ENCODE measurements at places on chromosomes 5 and 9.

- DNase-seq, result no peak
Observed at GRCh38 chr9:34106110-34106509, 20.4 kb downstream of the DCAF12 start.

GRCh38 chr5:147887026-147887627 lies 8.6 kb downstream of the SCGB3A2 start:
- DNase-seq, result peak; percentile 43

DNA sequence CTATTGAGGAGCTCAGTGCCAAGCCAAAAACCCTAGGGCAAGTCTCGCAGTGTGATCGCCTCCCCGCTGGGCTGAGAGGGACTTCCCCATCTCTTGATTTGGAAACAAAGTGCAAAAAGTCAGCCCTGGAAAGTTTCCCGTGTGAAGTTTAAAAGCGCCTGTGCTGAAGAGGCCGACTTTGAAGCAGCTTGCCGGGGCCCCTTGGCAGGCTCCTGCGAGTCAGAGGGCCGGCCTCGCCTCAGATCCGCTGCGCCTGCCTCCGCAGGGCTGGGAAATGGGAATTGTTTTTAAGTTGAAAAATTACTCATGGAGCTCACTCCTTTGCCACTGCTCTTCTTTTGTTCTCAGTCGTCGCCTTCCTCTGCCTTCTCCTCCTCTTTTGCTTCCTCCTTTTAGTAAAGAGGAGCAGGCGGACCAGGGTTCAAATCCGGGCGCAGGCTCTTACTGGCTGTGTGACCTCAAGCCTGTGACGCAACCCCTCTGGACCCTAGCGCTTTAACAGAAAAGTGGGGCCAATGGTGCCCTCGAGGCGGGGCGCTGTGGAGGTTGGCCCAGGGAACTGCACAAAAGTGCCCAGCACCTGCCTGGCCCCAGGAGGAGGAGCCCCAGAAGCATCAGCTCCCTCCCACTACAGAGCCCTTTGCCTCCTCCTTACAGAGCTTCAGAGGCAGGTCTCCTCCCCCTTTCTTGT lies 14.7 kb upstream of the LHX2 start:
- DNase-seq, result no peak

GRCh38 chr9:131429121-131430012 lies 35.5 kb downstream of the PRRC2B start:
- DNase-seq, result no peak

DNA sequence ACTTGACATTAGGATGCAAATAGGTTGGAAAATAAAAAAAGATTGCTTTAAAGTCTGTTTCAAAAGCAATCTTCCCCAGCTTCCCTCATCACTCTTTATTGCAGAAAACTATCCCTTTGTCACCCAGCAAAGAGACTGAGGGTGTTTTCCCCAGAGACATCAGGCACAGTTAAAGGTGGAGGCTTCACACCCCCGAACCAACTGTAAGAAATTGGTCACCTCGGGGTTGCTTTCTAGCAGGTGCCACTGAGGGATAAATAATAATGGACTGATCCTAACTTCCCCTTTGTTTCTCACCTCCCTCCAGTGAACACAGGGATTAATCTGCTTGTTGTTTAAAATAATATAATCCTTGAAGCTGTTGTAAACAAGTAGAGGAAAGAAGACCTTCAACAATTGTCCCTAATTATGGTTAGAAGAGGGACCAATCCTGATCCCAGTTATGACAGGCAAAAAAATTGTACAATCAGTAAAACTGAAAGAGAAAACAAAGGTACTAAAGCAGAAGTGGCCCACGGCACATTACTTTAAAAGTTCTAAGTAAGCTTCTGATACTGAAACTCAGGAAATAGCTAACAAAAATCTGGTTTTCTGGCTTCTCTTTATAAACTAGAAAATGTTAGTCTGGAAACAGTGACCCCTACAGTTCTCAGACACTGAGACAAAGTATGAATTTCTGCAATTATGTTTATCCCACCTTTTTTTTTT lies 6.6 kb upstream of the PCSK1 start:
- DNase-seq, result no peak

DNA sequence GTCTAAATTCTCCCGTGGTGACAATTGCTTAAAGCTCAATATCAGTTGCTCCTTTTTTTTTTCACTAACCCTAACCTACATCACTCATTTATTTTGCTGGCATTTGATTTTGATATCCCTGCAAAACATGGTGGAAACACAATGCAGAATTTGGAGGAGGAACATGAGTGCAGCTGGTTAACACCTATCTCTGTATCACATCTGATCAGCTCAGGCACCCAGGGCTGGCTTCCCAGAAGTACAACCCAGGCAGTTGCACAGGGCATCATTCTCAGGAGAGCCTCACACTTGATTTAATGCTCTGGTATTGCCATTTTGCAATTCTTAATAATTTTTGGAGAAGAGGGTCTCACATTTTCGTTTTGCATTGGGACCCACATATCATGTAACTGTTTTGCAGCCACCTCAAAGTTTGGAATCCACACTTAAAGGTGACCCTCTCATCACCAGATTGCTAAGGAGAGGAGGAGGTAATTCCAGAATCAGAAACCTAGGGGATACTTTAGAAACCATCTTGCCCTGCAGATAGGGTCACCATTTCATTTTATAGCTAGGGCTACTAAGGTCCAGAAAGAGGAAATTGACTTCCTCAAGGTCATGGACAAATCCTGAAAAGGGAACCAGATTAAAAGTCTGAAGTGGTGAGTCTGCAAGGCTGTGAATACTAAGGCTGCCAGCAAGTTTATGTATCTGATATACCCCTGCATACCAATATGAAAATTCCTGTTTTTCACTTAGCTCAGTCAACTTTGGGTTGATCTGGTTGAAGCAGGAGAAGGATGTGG lies 19.3 kb upstream of the ADAM19 start:
- no peak for DNase-seq
